ENCODE measurements at places on chromosomes 6 and 20. TPM values are rescaled to one million over a fixed set of nuclear protein-coding genes. Genes with fewer than 3 reads are reported as not detected.

- no peaks in the 10 kb centered on the region for H3K27me3 ChIP-seq
- H3K27ac ChIP-seq: no peak overlapping the region
- no peaks in the 10 kb centered on the region for H3K4me1 ChIP-seq
- DNase-seq: no peak
- H3K36me3 ChIP-seq: no peaks in the 10 kb centered on the region
These were observed 21.3 kb downstream of the TRMT6 start for GRCh38 chr20:5928836-5929715.

GRCh38 chr20:21125072-21125848 is 622 bp upstream of the KIZ start:
- peak overlapping the region; percentile 97 for H3K4me3 ChIP-seq
- H3K27ac ChIP-seq: peak overlapping the region; percentile 89

DNA sequence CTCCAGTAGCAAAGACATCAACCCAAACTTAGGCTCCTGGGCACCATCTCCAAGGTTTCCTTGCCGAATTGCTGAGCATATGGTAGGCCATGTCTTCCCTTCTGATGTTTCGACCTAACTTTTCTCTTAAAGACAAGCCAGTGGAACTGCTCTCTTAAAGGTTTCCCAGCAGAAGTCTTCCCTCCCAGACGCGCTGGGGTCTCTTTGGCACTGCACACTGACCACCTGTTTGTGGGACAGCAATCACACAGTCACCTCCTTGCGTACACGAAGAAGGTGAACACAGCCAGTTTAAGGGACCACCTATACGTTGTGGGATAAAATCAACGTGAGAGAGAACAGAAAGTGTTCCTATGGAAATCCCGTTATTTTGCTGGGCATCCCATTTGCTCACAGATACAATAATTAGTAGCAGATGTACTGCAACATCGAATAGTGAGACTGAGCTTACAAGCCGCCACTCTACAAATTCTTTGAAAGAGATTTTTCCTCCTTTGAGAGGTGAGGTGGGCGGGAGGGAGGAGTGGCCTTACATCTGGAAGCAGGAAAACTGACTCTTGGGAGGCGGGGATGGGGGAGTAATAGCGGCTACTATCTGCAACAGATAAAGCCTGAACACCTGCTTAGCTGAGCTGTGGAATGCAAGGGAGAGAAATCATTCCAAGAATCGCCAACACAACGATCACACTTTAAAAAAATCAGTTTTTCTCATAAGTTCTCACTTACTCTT is 9.9 kb downstream of the GRIK2 start:
- H3K4me1 ChIP-seq: no peaks in the 10 kb centered on the region
- no peak overlapping the region for H3K27ac ChIP-seq
- peaks cover 7% of the 10 kb centered on the region for H3K27me3 ChIP-seq
- no peaks in the 10 kb centered on the region for H3K36me3 ChIP-seq
- no peak for DNase-seq
- no peak overlapping the region for H3K4me3 ChIP-seq

The TMC2 gene
- not detected for total RNA-seq
